ENCODE measurements at places on chromosomes 7 and 10.

DNA sequence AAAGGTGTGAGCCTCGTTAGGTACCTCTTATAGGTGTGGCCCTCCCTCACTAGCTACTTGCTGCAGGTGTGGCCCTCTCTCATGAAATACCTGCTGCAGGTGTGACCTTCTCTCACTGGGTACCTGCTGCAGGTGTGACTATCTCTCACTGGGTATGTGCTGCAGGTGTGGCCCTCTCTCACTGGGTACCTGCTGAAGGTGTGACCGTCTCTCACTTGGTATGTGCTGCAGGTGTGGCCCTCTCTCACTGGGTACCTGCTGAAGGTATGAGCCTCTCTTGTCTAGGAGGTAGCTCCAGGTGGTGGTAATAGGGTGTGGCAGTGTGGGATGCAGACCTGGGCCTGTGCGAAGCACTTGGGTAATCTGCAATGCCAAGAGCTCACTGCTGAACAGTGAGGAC lies 170.7 kb upstream of the PLPP4 start:
- no peak for DNase-seq

GRCh38 chr10:11451640-11452260 lies 159.7 kb downstream of the USP6NL start:
- DNase-seq = no peak

DNA sequence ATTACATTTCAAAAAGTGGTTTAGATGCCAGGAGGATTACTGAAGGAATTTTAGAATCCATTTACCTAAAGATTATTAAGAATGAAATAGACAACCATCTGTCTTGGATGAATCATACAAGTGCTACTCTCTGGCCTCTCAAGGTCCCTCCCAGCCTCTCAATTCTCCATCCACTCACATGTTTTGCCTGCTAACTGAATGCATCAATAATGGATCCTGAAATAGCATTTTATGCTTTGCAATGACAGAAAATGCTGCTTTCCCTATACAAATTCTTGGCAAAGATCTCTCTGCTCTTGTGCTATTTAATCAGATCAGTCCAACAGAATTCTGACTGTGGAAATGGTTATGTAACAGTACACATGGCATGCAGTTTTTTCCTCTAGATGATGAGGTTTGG lies 68.1 kb downstream of the HBP1 start:
- DNase-seq = no peak

GRCh38 chr10:69057261-69057950 lies 30.5 kb upstream of the SRGN start:
- no peak for DNase-seq

- DNase-seq = no peak
These were observed 3.5 kb upstream of the AEBP1 start for GRCh38 chr7:44100458-44101302.

- no peak for DNase-seq
These were observed 105.1 kb upstream of the ZEB1 start for GRCh38 chr10:31213959-31214358.

DNA sequence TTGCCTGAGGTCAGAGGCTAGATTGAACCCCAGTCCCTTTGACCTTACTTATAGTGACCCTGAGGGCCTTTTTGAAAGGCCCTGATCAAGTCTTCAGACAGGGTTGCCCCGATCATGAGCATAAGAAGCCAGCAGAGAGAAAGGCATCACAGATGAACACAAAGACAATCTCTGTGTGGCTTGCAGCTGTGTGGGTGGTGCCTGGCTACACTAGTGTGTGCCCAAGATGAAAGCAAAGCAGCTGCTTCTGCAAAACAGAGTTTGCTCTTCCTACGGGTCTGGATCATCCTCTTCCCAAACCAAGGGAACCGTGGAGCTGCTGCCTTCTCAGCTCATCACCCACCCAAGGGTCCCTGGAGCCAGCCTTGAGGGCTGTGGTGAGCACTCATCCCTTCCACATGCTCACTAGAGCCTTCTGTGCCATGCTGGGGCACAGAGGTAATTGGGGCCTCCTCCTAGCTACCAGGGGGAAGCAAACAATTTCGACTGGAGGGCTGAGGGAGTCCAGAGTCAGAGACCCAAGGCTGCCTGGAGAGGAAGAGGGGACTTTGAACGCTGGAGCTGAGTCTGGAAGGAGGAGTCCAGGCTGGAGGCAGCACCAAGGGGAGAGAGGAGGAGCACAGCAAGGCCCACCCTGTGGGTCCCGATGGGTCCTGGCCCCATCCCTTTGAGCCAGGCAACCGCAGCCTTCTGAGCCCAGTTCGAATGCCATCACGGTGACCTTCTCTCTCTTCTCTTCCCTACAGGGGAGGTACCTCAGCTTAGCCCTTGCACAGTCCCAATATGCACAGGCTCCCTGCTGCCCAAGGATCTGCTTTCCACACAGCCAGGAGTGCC lies 42.3 kb downstream of the ANTXRL start:
- no peak for DNase-seq

DNA sequence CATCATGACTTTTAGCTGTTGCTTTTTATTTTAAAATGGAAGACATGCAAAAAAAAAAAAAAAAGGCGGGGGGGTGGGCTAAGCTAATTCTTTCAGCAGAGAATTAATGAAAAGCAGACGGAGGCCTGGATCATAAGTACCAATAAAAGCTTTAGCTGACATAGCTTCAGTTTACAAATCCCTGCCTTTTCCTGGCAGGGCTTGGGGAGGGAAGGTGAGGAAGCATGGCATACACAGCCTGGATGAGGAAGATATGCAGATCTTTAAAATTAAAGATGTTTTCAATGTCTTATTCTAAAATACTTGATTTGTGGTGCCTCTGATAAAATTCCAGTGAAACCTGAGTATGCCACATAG lies 57.0 kb downstream of the ICA1 start:
- DNase-seq = no peak

DNA sequence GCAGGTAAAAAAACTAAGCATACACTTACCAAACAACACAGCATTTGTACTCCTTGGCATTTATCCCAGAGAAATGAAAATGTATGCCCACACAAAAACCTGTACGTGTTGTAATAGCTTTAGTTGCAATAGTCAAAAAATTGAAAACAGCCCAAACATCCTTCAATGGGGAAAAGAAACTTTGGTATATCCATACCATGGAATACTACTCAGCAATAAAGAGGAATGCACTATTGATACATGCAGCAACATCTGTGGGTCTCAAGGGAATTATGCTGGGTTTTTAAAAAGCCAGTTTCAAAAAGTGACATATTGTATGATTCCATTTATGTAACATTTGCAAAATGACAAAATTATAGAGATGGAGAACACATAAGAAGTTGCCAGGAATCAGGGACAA lies 35.4 kb downstream of the DPCD start:
- DNase-seq = no peak

GRCh38 chr10:31702005-31702404 lies 226.6 kb downstream of the ARHGAP12 start:
- no peak for DNase-seq

DNA sequence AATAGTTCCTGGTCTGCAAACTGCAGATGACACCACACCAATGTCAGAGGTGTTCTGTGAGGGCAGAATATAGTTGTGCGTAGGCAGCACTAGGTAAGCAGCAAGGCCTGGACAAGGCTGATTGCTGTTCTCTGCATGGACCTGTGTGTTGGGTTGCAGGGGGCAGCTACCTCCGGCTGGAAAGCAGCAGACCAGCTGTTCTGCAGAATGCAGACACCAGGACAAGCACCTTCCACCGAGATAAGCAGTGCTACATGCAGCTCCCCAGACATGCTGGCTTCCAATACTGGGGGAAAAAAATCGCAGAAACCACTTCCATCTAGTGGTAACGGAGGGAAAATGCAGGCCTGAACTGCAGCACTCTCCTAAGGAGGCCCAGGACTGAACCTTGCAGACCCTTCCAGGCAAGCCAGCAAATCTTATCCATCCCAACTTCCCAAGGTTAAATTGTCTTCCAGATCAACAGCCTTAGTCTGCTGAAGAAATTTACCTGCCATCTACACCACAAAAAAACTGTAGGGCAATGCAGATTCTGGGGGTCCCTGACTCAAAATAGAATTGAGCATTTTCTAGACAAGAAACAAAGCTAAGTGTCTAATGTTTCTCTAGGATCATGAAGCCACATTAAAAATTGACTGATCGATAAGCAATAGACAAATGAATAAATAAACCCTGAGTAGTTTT lies 50.5 kb upstream of the COBL start:
- DNase-seq = no peak

GRCh38 chr7:158049271-158049670 lies 538.4 kb downstream of the PTPRN2 start:
- no peak for DNase-seq

DNA sequence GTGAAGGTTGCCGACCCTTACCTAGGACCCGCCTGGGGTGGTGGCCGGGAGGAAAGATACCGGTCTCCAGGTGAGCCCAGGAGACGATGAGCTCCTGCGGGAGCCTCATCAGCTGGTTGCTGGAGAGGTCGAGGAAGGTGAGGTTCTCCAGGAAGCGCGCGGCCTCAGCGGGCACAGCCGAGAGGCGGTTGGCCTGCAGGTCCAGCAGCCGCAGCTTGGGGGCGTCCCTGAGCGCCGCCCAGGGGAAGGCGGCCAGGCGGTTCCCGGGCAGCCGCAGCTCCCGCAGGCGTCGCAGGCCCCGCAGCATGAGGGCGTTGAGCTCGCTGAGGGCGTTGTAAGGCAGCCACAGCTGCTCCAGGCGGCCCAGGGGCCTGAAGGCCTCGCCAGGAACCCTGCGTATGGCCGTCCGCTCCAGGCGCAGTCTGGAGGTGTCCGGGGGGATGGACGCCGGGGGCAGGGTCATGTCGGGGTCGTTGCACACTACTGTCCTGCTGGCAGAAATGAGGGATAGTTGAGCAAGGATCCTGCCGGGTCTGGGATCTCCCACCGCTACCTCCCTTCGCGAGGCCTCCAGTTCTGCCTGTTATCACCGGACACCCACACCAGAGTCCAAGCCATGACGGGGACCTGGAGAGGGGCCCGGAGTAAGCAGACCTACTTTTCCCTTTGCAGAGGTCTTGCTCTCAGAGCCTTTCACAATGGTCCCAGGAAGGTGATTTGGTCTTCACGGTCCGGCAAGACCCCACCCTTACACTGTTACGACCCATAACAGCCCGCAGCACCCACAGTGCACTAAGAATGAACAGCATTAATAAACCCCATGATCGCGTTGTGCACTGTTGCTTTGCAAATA lies 3.9 kb downstream of the LRIT1 start:
- no peak for DNase-seq

DNA sequence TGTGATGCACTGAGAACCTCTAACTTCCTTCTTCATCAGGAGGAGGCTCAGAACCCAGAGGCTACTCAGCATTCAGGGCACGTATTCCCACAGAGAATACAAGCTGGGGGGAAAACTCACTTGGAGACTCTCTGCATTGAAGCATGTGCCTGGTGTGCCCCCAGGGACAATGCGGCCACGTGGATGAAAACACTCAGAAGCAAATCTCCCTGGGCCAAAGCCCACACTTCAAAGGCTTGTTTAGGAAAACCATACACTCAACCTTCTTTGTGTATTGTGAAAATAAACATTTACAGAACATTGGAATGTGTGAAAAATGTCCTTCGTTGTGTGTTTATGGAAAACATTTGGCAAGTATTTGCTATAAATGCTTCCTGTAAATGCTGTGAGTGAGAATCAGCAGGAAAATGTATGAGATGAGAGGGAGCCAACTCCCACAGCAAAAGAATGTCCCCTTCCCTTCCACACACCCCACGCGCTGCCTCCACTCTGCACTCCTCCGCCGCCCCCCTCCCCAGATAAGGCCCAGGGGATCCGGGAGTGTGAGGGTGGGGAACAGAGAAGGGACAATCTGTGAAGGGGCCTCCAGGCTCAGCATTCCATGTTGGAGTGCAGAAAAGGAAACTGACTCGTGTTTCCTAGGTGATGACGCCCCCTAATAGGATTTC lies 339.5 kb downstream of the ELMO1 start:
- no peak for DNase-seq

DNA sequence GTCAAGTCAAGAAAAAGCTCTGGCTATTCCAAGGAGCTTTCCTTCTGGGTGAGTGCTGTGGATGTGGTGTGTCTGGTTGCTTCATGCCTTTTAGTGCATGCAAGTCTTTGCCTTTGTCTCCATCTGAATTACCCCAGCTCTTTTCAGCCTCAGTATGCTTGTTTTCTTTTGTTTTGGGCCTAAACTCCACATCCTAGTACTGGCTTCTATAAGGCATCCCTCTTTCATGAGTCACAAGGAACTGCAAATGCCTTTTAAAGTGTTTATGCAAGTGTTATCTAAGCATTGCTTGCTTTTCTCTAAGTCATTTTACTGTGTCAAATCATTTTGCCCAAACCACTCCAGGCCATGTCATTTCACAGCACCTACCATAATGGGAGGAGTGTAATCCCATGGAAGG lies 132.1 kb downstream of the PLCE1 start:
- DNase-seq = no peak

GRCh38 chr7:46932676-46933424 lies 649.1 kb downstream of the TNS3 start:
- no peak for DNase-seq

DNA sequence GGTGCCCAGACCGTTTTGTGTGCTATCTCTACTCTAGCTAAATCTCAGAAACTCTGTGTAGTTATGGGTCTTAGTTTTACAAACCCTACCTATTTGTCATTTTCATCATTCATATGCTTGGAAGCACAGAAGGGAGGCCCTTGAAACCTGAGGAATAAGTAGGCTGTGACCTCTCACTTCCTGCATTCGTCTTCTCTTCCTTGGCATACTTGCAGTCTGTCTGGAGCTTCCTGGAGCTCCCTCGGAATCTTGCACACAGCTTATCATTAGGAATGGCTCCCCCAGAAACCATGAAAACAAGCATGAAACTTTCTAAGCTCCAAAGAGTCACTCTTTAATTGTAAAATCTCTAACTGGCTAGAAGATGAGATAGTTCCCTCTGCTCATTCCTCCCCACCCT lies 376.9 kb upstream of the MYO3A start:
- no peak for DNase-seq

GRCh38 chr10:62813453-62813852 lies 2.7 kb downstream of the EGR2 start:
- DNase-seq = no peak

DNA sequence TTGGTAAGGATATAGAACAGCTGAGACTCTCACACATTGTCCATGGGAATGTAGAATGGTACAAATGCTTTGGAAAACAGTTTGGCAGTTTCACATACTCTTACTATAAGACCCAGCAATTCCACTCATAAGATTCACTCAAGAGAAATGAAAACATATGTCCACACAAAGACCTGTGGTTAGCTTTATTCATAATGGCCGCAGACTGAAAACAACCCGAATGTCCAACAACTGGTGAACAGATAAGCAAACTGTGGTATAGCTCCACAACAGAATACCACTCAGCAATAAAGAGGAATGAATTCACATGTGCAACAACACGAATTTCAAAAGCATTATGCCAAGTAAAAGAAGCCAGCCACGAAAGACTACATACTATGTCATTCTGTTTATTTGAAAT lies 33.5 kb upstream of the CUL1 start:
- no peak for DNase-seq

DNA sequence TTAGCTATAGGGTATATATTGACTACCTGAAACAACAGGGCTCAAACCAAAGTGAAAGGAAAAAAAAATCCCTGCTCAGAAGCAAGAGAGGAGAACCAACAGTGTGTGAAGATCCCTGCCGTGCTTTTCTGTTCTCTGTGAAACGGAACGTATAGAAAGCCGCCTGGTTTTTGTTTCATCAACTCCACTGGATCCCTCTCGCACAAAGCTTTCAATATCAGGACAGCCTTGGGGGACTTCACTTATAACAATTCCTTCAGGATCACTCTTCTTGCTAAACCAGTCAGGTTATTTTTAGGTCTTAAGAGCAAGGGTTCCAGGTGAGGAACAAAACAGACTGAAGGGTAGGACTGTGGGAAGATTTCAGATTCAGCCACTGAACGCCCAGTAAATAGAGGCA lies 151.1 kb upstream of the CACNA2D1 start:
- no peak for DNase-seq

GRCh38 chr7:8831376-8831775 lies 398.0 kb downstream of the NXPH1 start:
- no peak for DNase-seq

GRCh38 chr10:68474021-68474420 lies 2.2 kb upstream of the DNA2 start:
- no peak for DNase-seq
